NCI-H1694 treated with DMSO at 0.1 percent for 48 hours (cell line): ENCODE measurements at places on chromosomes 6 and 20.

- DNase-seq, result no peak
Measured at GRCh38 chr20:16283307-16283706, 289.9 kb downstream of the KIF16B start.

DNA sequence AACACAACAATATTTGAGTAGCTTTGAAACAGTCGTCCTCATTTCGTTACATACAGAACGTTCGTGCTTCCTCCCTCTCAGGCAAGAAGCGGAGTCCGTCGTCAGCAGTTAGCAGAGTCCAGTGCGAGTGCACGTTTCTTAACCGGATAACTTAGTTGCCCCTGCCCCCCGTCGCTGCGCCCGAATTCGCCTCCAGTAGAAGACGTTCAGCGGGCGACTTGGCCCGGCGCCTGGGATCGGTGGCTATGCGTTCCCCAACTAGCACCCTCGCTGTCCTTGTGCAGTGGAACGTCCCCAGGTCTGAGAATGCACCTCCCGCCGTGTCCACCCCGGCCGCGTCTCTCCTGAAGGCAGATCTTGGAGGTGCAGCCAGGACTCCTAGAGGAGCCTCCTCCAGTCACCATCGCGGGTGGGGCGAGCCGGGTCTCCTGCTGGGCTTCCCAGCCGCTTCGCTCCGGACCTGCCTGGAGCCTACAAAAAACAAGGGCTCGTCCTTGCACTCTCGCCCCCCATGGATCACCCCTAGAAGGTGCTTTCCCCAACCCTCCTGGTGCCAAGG lies 910 bp upstream of the PCSK2 start:
- DNase-seq, result no peak

DNA sequence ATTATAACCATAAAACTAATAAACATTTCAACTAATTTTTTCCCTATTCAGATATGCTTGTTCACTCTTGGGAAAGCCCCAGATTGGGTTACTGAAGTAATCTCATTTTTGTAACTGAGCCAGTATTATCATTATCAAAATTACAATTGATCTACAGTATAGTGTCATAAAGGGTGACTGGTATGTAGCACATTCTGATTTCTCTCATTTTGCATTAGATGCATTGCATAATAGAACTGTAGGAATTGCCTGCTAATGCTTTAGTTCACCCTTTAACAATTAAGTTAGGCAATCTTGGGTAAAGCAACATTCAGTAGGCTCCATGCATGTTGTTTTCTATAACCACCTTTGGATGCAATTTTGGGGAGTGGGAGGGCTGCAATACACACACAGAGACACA lies 150.8 kb upstream of the FLRT3 start:
- DNase-seq, result no peak

DNA sequence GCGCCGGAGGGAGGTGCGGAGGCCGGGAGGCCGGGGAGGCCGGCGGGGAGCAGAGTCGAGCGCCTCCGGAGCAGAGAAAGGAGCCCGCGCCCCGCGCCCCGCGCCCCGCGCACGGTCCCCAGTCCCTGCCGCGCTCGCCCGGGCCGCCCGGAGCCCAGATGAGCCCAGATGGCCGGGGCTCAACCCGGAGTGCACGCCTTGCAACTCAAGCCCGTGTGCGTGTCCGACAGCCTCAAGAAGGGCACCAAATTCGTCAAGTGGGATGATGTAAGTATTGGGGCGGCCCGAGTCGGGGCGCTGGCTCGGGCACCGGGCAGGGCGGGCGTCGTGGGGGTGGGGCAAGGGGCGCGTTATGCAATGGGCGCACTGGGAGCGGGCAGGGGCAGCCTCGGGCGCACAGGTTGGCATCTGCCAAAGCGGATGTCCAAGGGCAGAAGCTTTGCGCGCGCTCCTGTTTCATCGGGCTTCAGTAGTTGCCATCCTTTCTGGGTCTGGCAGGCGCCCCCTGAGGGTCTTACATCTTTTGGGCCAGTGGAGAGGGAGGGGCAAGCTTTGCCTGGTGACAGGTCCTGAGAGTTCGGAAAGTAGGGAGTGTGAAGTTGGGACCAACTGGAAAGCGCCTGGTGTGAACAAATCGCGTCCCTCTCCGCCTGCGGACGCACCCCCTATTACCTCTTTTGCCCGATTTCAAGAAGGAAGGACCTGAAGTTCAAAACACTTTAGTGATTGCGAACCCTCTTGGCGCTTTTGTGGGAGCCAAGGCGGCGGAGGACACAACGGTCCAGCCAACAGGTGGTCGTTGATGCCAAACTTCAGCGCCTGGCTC lies 631 bp downstream of the PLCB1 start:
- no peak for DNase-seq

GRCh38 chr20:8858181-8858787 lies 210.6 kb upstream of the PLCB4 start:
- DNase-seq, result no peak

DNA sequence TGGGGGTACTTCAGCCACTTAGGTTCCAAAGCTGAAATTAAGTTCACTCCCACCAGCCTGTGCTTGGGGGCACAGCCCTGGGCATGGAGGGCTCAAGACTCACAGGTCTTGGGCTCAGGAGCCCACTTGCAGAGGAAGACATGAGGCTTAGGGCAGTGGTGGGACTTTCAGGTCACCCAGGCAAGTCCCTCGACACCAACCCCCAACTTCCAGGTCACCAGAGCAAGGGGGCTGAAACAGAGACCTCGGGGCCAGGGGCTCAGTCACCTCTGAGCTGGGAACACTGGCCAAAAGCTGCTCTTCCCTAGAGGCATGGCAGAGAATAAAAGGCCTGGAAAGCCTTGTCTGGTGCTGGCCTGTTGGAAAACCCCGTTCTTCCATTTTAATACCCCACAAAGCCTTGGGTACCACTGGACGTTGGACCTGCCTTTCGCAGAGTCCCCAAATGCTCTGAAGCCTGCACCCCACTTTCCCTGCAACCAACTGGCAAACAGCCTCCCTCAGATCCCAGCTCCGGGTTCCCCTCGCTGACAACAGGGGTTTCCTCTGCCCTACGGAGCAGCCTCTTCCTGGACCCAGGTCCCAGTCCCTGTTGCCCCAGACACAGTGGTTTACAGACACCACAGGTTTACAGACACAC lies 160.9 kb upstream of the PMEPA1 start:
- DNase-seq, result no peak

DNA sequence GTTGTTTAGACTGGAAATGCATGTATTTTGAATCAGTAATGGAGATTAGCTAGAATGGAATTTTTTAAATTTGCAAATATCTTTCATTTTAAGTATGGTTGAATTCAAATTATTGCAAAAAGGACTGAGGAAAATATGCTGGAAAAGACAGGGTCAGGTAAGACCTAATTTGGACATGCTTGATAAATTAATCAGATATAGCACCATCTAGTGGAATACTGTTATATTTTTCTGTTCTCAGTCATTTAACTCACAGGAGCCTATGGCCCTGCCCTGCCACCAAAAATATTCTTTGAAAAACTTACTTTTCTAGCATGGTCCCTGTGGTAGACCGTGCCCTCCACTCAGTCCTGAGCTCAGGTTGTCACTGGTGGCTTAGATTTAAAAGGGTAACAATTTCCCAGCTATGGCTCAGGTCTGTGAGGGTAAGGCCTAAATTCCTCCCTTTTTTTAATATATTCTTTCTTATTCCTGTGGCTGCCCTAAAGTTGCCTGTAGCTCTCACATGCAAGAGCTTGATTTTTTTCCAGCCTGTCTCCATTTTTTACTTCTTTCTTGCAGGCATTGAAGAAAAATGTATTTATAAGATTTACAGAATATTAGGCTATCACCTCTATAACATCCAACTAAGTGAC lies 25.3 kb upstream of the KIAA1586 start:
- peak; percentile 57 for DNase-seq

GRCh38 chr20:4122926-4123325 lies 107.6 kb upstream of the RNF24 start:
- DNase-seq, result no peak

DNA sequence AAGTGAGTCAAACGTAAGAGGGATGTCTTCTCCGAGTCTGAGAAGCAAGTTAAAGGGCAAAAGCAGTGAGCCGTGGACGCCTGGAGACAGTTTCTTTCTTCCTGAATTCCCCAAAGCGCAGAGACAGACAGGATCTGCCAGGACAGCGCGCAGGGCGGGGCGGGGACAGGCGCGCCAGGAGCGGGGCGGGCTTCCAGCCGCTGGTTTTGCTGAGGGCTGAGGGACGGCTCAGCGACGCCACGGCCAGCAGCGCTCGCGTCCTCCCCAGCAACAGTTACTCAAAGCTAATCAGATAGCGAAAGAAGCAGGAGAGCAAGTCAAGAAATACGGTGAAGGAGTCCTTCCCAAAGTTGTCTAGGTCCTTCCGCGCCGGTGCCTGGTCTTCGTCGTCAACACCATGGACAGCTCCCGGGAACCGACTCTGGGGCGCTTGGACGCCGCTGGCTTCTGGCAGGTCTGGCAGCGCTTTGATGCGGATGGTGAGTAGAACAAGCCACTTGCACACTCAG lies at the start of gene SCGN:
Gene SCGN (plus strand): TSS at position 209 of the 509 bp plus-strand sequence. CDS start 189 bp downstream, at position 398.
- DNase-seq, result no peak

GRCh38 chr20:53900380-53900999 lies 169.9 kb downstream of the BCAS1 start:
- DNase-seq, result no peak

DNA sequence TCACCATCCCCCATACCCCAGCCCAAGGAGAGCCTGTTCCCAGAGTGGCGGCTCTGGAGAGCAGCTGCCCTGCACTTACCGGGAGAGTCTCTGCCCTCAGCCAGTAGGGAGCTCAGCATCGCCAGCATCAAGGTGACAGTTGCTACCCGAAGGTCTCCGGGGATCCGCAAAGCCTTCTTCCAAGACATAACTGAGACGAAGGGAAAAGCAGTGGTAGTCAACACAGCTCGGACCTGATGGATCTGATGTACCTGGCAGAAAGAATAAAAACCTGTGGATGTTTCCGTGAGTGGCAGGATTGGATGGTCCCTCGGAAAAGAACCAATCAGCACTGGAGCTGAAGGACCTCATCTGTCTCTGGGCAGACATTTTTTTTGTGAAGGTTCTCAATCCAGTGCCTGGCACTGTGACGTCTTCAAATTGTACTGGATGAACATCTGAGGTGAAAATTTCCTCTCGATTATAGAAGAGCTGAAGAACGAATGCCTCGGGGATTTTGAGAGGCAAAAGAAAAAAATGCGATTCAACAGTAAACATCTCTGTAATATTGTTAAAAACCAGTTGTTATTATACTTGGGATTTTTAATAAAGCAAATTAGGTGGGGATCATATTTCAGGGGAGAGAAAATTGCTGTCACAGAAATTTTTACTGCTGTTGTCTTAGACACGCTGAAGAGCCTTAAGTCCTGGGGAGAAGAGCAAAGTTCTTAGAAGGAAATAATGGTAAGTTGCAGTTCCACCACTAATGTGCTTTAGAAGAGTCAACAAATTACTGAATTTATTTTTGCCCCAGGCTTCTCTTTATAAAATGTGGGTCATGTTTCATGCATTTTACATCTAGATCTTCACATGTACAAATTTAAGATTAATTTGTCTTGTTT lies at the start of gene HLA-DQB1:
Gene HLA-DQB1 (minus strand): TSS at position 238 of the 881 bp plus-strand sequence. CDS start 50 bp downstream, at position 188.
- no peak for DNase-seq

GRCh38 chr6:30810813-30811339 lies 66.5 kb upstream of the IER3 start:
- no peak for DNase-seq

- no peak for DNase-seq
Measured at GRCh38 chr20:4920131-4920530, 81.2 kb downstream of the SLC23A2 start.

DNA sequence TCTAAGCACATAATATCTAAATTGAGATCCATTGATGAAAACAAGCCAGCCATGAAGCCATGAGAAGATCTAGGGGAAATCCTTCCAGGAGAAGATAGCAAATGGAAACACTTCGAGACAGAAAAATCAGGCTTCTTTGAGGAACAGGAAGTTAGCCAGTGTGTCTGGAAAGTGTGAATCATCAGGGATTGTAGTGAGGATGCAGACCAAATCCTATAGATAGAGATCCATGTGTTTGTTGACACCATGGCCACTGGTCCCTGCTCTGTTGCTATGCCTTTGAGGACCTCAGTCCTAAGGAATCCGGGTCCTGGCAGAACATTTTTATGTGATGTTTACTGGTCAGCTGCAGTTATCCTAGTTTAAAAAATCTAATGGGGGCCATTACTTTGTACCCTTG lies 6.6 kb upstream of the ELOVL2 start:
- DNase-seq, result no peak

DNA sequence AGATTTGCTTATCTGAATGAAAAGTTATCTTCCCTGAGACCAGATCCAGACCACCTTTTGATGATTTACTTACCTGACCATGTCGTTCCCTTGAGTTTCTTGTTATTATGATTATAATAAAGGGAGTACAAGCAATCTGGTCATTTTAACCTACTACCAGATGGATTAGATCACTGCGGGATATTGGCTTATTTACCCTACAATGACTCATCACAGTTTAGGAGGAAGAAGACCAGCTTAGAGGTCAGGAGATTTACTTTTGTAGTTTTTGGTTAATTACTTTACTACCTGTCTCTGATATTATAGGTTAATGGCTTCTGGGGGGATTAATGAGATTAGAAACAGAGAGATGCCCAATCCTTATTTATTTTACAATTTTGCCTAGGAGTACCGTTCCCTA lies 10.7 kb downstream of the PKIB start:
- no peak for DNase-seq

DNA sequence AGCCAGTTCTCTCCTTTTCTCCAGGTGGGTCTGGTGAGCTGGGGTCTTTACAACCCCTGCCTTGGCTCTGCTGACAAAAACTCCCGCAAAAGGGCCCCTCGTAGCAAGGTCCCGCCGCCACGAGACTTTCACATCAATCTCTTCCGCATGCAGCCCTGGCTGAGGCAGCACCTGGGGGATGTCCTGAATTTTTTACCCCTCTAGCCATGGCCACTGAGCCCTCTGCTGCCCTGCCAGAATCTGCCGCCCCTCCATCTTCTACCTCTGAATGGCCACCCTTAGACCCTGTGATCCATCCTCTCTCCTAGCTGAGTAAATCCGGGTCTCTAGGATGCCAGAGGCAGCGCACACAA lies 765 bp upstream of the CFB start:
- DNase-seq, result no peak

DNA sequence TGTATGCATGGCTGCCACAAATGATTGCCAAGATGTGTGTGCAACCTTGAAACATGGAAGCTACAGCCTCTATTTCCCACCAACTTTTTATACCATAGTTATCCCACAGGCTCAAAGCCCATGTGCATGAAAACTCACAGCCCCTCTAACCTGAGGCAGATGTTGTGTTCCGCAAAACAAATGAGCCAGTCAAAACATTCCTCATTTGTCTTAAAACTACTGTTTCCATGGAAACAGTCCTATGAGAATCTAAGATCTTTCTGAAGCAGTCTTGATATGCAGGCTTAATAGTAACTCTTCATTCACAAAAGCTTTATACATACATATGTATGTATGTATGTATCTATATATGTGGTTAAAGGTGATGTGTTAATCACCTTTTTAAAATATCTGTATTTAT lies 31.2 kb upstream of the MANEA start:
- no peak for DNase-seq

GRCh38 chr20:1741309-1742048 lies 83.9 kb upstream of the SIRPG start:
- DNase-seq, result no peak

DNA sequence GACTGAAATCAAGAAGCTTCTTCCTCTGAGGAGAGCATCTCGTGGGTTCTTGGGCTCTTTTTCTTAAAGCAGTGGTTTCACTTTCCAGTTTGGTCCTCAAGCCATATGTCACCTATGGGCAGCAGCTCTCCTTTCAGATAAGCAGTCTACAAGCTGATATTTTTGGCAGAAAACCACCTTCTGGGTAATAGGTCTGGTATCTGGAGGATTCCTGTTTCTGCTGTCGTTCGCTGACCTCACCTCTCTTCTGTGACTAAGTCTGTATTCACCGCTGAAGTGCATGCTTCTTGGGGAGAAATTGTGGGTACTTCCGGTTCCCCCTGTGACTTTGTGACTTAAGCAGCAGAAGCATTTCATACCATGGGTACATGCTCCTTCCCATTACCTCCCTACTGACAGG lies 193.6 kb downstream of the EDN1 start:
- DNase-seq, result no peak
